ENCODE measurements at places on chromosomes 1 and 21. TPM values are rescaled to one million over a fixed set of nuclear protein-coding genes. Genes with fewer than 3 reads are reported as not detected.

SLC6A17 gene
- total RNA-seq, result 0.84 TPM

DNA sequence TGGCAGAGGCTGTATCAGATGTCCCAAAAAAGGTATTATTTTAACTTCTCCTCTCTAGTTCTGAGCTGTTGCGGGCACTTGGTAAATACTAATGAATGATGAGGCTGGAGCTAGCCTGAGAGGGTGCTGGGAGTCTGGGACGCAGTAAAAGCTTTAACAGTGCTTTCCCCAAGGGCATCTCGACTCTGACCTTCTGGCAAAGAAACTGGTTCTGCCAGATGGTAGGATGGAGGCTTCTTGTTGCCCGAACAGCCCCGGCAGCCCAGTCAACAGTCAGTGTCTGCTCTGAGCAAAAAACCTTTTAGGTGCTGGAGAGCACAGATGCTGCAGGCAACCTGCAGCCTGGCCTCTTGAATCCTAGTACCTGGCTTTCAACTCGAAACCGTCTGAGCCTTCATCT, 2.5 kb upstream of the PNRC2 start:
- DNase-seq, result no peak

DYNLT4 gene
- 0.14 TPM for total RNA-seq

DNA sequence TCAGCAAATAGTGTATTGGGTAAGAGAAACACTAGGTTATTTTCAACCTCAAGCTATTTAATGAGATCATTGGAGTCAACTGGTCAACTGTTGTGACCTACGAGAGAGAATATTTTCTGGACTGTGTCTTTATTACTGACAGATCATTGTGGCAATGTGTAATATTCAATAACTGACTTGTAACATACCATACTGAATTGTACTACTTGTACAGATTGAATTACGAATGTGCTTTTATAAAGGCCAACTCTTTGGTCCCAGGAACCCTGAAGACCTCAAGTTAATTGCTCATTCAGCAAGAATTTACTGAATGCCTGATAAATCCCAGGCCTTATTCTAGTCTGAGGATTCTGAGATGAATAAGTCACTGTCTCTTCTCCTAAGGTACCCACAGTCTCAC, 56.1 kb upstream of the CAMK1G start:
- DNase-seq, result no peak

GRCh38 chr1:157575744-157576143, 22.1 kb downstream of the FCRL4 start:
- no peak for DNase-seq

PRR9 gene
- not detected for total RNA-seq
